ENCODE measurements at places on chromosomes 7 and 10. TPM values are rescaled to one million over a fixed set of nuclear protein-coding genes. Genes with fewer than 3 reads are reported as not detected.
A peak's percentile ranks its signal among the peaks of the same experiment; 100 is the strongest.

DNA sequence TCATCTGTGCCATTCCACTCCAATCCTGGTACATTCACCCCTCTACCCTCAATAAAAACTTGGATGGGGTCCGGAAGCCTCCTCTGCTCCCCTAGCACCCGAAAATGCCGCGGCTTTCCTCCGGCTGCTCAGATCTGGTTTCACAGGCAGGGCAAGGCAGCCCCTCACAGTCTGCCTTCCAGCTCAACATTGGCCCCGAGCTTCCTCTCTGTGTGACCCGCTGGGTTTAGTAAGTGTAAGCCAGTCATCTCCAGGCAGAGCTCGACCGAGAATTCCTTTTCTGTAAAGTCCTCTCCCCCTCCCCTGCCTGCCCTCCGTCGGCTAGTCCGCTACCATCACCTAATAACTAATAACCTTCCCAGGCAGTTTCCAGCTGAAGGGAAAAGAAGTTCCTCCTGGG is 3.4 kb downstream of the INHBA start:
- DNase-seq, result peak; percentile 61

DNA sequence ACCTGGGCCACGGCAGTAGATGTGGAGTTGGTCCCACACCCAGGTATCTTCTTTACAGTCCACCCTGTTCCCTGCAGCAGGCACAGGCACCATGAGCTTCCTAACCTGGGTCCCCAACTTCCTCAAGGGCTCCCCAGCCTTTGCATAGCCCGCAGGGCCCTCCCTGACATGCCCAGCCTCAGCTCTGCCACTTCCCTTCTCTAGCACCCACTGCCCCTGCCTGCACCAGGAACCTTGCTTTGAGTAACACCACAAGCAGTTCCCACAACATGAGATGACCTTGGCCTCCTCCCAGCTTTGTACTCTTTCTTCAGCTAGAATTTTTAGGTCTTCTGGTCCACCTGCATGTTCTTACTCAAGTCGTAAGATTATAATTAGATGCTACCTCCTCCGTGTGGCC is 92.2 kb upstream of the ZPBP start:
- no peak for DNase-seq

DNA sequence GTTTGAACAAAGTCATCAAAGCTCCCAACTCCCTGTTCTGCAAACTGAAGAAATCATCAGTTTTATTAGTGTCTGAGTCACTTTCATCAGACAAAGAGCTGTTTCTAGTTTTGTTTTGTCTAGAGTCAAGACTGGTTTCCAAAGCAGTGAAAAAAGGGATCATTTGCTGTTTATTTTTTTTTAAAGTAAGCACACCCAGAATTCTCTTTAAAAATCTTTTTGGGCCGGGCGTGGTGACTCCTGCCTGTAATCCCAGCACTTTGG is 972.0 kb upstream of the CELF2 start:
- DNase-seq, result no peak

RNF148 gene
- total RNA-seq, result 0.44 TPM

KLLN gene
- 0.22 TPM for total RNA-seq
